ENCODE measurements at places on chromosomes 1 and 21.

DNA sequence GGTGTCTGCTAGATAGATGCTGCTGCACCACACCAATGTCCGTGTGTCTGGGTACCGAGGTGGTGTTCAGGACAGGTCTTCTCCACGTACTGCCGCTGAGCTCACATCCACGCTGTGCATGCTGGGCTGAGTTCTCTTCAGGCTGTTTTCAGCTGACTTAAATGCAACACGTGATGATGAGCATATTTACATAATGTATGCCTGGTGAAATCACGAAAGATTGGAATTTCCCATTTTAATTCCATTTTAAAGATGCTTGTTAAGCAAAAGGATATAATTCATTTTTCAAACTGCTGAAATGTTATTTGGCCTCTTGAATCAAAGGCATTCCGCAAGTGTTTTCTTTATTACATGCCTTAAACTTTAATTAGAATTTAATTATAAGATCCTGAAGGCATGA is 107.9 kb downstream of the FGGY start:
- DNase-seq: peak; percentile 41

- DNase-seq: no peak
These were observed 67.8 kb upstream of the BCL10 start for GRCh38 chr1:85344256-85344694.

- no peak for DNase-seq
These were observed 8.8 kb upstream of the CCT8 start for GRCh38 chr21:29082046-29082815.

DNA sequence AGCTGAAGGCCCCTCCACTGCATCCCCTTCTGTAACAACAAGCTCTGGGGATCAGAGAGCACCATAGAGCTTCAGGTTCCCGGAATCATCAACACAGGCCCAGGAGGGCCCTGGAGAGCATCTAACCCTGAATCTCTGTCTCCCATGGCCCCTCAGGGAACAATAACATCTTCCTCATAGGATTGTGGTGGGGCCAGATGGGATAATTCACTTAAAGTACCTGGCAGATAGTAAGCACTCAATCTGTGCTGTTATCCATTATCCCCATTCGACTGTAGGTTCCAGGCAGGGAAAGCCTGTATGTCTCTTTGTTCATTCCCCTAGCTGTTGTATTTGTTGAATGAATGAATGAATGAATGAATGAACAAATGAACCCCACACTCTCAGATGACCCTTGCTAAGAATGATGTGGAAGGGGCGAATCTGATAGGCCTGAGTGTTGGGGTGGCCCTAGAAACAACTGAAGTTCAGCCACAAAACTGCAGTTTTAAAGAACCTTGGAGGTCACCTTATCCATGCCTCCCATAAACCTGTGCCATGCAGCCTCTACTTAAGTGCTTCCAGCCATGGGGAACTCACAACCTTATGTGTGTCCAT is 14.5 kb downstream of the LAPTM5 start:
- DNase-seq: peak; percentile 74

All from NCI-H524 (cell line).